Stimulated activated CD4-positive, alpha-beta T cell treated with anti-CD3 and anti-CD28 coated beads, TNF-alpha, amount 100 ng/mL, for 4 hours (primary cell): ENCODE measurements at places on chromosomes 6 and 20.

DNA sequence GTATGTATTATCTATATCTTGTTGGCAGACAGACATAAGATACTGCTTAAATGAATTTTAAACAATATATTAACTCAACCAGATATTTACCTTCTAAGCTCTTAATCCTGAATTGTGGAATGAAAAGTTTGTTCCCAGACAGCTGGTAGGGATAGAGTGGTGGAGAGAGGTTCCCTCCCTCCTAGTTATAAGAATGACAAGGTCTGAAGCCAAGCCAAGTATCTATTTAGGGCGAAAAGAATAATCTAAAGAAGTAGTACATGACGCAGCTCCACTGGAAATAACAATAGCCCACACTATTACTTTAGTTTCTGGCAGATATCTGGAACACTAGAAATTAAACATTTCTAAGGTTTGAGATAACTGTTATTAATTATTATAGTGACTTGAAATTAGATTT, 104.3 kb downstream of the AHI1 start:
- no peak for DNase-seq

DNA sequence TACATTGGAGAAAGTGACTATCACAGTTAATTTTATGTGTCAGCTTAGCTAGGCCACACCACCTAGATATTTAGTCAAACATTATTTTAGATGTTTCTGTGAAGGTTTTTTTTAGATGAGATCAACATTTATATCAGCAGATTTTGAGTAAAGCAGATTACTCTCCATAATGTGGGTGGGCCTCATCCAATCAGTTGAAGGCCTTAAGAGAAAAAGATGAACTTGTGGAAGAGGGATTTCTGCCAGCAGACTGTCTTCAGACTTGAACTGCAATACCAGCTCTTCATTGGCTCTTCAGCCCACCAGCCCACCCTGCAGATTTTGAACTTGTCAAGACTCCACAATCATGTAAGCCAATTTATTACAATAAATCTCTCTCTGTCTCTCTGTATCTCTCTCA, 25.1 kb upstream of the FBXO30 start:
- no peak for DNase-seq

- no peak for DNase-seq
These were observed 21.7 kb upstream of the BHLHE23 start for GRCh38 chr20:63028461-63028921.

DNA sequence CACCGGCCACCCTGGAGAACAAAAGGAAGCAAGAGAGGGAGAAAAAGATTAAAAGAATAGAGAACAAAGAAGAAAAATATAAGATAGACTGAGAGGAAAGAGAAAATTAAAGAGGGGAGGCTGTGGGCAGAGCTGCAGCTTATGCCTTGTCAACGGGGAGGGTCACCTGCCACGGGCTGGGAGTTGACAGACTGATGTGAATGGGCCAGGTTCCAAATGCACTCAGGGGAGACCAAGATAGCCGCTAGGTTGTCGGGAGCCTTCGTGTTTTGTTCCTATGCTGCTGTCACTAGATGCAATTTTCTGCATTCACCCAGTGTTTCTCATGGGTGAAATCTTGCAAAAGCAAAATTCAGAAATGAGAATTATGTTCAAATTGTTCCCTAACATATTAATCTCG, 119.6 kb upstream of the MTHFD1L start:
- no peak for DNase-seq

DNA sequence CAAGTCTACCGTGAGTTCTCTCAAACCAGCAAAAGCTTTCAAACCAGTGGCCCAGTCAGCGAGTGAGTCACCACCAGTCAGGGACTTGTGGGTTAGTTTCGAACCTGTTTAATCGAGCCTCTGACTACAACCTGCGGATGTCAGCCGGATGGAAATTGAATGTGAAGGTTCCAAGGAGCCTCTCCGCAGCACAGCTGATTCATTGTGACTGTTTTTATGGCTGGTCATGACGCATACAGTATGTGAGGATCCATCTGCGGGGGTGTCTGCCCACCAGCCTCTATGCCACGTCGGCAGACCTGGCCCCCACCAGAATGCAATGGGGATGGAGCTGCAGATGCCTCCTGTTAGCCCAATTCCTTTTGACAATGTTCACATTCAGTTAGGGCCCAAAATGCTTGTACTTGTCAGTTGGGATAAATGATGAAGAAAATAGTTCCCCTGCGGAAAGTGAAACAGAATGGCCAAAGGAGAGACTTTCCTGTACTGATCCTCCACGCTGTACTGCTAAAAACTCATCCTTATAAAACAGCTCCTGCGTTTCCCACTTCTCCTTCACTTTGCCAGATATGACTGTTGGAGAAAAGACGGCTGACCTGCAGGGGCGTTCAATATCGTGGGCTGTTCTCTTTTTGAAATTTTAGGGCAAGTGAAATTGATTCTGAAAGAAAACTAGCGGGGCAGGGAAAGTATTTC, 206.6 kb downstream of the TFAP2B start:
- DNase-seq: no peak

- no peak for DNase-seq
These were observed 27.6 kb downstream of the PKHD1 start for GRCh38 chr6:52059821-52060220.

GRCh38 chr20:818001-818664, 15.4 kb upstream of the FAM110A start:
- DNase-seq: no peak

- DNase-seq: no peak
These were observed 100.5 kb upstream of the SASH1 start for GRCh38 chr6:148242180-148242579.

GRCh38 chr6:114042267-114043016, 71.5 kb upstream of the HDAC2 start:
- DNase-seq: no peak

DNA sequence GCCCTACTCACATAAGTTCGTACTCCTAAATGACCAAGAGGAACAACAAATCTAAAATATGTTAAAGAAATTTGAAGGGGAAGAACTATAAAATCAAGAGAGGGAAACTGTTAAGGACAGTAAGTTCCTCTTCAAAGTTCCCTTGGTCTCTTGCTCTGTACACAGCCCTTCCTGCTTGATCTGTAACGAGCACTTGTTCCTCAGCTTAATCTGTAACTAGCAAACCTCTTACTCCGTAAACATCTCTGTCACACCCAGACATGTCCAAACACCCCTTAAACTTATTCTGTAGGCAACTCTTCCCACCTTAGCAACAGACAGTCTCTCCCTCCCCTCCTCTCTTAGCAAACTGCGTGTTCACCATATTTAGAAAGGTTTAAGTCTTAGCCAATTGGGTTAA, 29.9 kb downstream of the PLN start:
- no peak for DNase-seq

DNA sequence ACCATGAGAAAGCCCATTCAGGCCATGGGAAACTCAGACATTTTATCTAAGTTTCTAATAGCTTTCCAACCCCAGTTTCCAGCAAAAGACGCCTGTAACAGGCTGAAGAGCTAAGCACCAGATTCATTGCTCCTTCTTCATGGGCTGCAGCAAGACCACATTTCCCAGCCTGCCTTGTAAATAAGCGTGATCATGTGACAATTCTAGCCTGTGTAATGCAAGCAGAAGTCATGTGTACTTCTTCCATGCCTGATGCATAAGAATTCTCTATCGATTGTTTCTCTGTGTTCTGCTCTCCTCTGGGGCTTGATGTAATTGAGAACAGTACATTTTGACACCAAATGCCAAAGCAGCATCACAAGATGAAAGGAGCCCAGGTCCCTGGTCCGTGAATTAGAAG, 6.8 kb downstream of the PCSK2 start:
- DNase-seq: no peak

- DNase-seq: no peak
These were observed 253.2 kb downstream of the PLCB1 start for GRCh38 chr20:8385247-8385646.

- DNase-seq: no peak
These were observed 73.7 kb downstream of the SLC22A3 start for GRCh38 chr6:160421854-160422253.

- no peak for DNase-seq
These were observed 200.7 kb upstream of the ECI2 start for GRCh38 chr6:4336084-4336483.

DNA sequence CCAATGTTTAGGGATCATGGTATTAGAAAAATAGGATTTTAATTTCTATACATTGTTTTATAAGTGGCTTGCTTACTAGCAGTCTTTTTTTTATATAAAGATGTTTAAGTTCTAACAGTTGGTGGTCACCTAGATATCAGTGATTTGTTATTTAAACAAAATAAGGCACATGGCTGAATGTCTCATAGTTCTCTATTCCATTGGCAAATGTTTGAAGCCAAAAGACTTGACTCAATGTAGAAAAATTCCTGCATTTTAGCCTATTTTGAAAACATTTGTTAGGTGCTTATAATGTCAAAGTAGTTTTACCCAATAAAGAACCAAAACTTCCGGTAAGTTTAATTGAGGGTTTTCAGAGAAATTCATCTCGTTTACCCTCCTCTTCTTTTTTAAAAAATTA, 26.8 kb downstream of the MAPK14 start:
- no peak for DNase-seq

DNA sequence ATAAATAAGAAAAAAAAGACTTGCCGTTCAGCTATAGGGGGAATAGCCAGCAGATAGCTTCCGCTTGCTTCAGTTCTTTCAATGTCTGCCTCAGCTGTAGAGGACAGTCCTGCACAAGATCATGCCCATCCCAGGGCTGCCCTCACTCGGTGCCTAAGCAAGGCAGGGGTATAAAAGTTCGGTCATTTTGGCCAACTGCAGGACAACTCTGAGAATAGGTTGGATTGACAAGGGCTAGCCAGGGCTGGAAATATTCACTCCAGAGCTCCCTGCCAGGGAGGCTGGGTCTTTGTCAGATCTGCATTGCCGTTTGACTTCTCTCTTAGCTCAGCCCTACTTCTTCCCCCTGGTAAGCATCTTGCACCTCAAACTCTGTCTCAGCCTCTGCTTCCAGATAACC, 8.4 kb downstream of the PROCR start:
- DNase-seq: no peak

DNA sequence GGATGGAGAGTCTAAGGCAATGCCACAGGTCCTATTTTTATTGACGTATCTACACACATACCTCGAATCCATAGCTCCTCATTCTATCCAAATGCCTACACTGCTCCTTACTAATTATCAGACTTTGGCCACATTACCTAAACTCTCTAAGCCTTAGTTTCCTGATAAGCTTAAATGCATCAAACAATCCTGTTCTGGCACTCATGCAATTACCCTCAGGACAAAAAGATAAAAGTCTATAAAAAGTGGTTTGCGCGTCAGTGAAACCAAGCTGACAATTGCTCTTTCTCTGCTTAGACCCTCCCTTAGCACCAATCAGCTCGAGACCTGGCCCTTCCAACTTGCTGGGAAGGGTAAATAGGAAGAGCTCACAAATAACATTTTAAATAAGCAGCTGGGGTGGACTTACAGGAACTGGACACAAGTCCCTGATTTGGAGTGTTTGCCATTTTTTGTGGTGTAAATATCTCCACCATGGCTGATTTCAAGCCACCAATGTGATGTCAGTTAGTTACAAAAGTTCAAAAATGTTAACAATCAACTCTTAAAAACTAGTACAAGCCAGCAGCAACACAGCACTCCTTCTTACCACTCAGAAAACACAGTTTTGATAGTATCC, 7.2 kb upstream of the PLEKHG1 start:
- no peak for DNase-seq

DNA sequence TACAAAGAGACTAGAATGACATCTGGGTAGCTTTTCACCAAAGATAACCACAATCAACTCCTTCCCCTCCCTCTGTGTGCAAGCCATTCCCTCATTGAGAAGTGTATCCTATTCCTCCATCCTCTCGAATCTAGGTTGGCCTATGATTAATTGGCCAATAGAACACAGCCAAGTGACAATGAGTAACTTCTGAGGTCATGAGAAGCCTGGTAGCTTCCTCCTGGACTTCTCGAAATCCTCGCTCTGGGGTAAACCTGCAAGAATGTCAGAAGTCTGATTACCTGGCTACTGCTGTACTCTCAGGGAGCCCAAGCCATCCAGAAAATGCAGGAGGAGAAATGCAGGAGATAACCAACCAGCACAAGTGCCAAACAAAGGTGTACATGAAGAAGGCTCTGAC, 13.1 kb downstream of the ARHGAP18 start:
- no peak for DNase-seq

DNA sequence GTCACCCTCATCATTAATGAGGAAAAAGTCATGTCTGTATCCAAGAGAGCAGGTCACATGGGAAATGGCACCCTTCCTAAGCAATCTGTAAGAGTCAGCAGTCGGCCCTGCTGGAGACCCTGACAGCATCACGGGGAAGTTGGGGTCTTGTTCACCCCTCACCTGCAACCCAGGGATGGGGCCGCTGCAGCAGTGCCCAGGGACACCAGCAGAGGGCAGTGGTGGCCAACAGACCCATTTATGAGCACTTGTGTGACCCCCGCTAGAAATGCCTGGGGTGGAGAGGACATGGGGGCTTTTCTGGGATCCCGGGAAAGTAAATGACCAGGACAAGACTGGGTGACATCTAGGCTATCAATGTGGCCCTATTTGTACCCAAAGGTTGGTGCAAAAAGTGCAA, 35.9 kb downstream of the ANKRD60 start:
- DNase-seq: no peak

- no peak for DNase-seq
These were observed 1.5 kb downstream of the ZHX3 start for GRCh38 chr20:41316051-41316450.

DNA sequence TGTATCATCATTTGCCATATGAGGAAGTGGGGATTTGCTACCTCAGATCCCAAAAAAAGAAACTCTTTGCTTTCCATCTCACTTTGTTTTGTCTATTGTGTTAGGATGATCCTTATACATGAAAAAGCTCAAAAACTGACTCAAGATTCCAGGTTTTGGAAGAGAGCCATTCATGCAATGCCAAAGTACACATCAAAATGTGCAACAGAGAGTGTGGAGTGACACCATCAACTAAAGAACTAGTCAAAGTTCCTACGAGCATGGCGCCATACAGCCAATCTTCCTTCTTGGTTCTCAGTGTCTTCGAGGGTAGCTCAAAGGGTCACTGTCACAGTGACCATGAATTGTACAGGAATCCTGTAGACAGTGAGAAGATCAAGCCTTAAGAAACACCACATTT, 255.8 kb upstream of the SASH1 start:
- DNase-seq: no peak

GRCh38 chr6:37511910-37512399, 12.3 kb upstream of the CCDC167 start:
- DNase-seq: no peak

DNA sequence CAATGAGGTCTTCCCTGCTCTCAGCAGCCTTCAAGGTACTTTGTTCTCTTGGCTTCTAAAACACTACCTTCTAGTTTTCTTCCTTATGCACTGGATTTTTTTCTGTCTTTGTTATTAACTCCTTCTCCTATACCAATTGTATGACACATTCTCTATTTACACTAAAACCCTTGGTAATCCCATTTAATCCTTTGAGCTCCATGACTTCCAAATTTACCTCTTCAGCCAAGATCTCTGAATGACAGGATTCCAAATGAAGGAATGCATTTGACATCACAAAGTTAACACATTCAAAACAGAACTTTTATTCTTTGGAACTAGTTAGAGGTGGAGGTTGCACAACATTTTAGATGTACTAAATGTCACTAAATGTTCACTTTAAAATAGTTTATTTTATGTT, 86.6 kb upstream of the SAMD5 start:
- no peak for DNase-seq
